ENCODE measurements at places on chromosomes 16 and 17.

- DNase-seq: peak; percentile 66
Observed at GRCh38 chr16:84065536-84066132, 23.0 kb upstream of the SLC38A8 start.

DNA sequence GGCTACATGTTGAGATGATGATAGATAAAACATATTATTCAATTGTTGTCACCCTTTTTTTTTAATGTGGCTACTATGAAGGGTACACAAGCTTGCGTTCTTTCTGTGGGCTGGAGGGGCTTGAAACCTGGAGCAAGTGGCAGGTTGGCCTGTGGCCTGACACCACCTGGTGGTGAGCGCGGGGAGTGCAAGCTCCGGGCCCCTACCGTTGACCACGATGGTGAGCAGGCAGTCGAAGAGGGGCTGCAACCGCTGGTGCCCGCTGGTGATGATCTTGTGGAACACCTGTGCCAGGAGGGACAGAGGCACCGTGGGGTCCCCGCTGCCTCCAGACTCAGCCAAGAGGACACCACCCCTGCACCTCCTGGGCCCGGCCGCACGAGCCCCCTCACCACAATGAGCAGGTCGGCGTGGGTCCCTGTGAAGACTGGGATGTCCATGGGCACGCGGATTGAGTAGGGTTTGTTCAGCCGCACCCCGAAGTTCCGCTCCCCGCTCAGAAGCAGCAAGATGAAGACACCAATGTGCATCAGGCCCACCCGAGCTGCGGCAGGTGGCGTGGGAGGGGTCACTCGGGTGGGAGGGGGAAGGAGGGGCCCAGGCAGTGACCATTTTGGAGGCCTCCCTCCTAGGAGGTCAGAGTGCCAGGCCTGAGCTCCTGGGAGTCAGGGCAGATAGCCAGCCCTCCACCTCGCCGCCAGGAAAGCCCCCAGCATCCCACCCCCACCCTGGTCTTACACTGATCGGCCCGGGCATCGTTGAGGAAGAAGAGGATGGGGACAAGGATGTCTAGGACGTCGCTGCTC is 14.4 kb downstream of the HID1 start:
- peak; percentile 89 for DNase-seq

DNA sequence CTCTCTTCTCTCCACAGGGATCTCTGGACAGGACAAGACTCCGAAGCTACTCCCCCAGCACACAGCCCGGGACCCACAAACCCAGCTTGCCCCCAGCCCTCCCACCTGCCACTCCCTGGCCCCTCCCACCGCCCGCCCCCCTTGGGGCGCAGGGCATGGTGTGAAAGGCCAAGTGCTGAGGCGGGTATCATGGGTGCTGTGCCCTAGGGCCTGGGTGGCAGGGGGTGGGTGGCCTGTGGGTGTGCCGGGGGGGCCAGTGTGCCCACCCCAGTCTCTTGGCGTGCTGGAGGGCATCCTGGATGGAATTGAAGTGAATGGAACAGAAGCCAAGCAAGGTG is 11.4 kb downstream of the THRA start:
- no peak for DNase-seq

DNA sequence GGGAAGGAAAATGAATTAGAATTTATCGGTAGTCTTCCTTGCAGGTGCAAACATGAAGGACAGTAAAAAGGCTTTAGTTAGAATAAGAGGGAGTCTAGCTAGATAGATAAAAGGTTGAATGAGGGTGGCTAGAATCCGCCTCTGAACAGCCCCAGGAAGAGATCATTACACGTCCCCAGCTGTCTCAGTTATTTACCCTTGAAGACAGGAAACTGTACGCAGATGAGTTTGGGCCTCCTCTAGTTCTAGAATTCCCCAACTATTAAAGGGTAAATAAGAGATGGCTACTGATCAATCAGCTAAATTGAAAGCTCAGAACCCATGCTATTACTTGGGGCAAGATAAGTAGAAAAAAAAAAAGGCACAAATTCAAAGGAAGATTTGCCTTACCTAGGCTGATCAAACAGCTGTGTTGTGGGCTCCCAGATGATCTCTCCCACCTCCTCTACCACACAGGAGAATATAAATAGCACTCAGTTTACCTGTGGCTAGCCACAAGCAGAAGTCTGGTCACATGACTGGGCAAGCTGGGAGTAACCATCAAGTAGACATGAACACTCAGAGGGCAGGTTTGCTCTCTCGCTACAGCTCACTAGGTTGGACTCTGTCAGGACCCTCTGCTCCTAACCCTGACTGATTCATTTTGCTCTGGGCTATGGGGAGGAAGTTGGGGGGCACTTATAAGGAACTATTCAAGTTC is 17.0 kb downstream of the FAM117A start:
- DNase-seq: no peak

- DNase-seq: no peak
Observed at GRCh38 chr17:27526604-27527002, 70.4 kb downstream of the KSR1 start.

DNA sequence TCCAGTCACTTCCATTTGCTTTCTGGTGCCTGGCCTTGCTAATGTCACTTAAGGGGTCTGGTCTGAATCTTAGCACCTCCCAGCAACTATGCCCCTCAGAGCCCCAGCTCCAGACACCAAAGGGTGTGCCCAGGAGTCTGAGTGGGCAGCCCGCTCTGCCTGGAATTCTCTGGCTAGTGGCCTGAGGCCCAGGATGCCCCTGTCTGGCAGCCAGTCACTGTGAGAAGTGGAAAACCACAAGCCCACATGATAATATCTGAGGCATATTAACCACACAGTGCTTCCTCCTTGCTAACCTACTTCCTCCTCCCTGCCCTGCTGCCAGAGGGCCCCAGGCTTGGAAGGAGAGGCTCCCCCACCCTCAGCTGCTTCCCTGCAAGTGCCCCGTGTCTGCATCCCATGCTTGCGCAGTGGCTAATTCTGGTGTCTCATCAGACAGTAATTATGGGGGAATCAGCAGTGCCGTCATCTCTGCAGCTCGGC is 14.0 kb downstream of the SRCIN1 start:
- no peak for DNase-seq

DNA sequence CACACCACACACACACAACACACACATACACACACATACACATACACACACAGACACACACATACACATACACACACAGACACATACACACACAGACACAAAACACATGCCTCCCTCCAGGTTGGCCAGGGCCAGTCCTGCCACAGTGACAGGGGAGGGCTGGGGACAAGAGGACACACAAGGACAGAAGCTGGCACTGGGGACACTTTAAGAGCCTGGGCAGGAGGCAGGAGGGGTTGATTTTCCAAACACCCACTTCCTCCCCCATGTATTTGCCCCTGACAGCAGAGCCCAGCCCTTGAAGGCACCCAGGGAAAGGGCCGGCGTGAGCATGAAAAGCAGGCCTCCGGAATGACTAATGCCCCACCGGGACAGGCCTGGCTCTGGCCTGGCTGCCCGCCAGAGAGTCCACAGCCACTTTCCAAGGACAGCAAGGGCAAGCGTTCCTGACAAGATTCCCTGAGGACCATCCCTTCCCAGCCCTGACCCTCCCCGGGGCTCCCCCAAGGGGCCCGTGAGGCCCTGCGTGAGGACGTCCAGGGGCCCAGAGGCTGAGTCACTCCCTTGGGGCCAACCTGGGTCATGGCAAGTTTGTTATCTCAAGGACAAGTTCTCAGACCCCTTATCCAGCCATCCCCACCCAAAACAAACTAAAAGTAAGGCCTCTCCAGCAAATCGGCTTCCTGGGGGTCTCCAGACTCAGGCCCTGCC is 235.6 kb downstream of the ZNF423 start:
- no peak for DNase-seq

DNA sequence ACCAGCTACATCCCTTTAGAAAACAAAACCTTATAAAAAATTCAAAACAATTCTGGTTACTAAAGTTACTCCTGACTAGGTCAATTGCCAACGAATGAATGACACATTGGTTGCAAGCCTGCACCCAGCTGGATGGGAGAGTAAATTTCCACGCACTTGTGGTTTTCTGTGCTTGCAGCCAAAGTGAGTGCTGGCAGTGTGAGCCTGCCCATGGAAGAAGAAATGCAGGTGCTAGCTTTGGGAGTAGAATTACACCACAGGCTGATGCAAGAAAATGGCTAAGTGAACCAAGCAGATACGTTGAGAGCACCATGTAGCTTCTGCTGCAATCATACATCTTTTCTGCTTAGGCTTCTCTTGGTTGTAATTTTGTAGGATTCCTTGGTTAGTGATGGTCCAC is 74.6 kb downstream of the SYCE1L start:
- no peak for DNase-seq

DNA sequence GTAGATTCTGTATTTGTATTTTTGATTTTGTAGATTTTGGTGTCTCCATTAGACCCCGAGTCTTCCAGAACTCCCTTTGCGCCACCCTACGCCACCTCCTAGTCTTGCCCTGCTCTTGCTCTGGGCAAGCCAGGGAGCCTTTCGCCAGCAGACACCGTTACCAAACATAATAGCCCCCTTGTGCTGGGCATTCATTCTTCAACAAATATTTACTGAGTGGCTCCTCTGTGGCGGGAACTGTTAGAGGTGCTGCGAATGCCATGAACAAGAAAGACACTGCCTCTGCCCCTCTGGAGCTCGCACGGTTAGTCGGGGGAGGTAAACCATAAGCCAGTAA is 841 bp upstream of the GPT2 start:
- no peak for DNase-seq

GRCh38 chr17:76909971-76910760 is 42.0 kb downstream of the MGAT5B start:
- DNase-seq: peak; percentile 52

GRCh38 chr17:79664930-79665737 is 54.3 kb upstream of the RBFOX3 start:
- DNase-seq: no peak

GRCh38 chr17:59004338-59005111 is 102.2 kb downstream of the TRIM37 start:
- peak; percentile 71 for DNase-seq

DNA sequence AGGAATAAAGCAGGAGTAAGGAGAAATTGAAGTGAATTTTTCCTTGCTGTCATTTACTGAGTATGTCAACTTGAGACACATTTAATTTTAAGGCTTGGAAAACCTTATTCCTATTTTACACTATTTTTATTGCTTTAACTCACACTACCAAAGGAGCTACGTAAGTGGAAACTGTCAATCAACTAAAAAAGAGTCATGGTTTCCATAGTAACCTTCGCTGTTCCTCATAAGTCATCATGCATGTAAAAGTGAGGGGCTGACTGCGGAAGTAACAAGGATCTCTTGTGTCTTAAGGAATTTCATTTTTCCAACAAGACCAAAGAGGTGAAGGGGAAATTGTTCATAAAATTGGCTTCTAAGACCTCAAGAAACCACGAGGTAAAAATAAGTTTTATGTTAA is 516.2 kb upstream of the CA10 start:
- no peak for DNase-seq

- no peak for DNase-seq
Observed at GRCh38 chr16:8892101-8892575, 10.0 kb downstream of the LITAFD start.

- DNase-seq: peak; percentile 17
Observed at GRCh38 chr17:74513987-74514631, 17.2 kb downstream of the CD300LB start.

GRCh38 chr16:89189358-89190025 is 10.8 kb downstream of the SLC22A31 start:
- peak; percentile 6 for DNase-seq

DNA sequence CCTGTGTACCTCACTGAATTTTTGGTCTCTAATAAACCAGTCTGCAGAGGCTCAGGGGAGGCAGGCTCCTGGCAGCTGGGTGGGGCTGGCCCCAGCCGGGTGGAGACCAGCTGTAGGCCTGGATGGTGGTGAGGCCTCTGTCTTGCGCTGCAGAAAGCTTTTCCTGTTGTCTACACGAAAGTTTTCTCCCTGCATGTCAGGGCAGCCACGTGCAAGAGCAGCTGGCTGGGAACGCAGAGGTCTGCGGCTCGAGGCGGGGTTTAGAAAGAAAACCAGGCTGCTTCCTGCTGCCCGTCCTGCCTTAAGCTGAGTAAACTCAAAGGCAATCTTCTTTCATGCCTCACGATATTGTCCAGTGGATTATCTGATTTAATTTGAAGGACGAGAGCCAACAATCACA is 2.4 kb downstream of the SERPINF1 start:
- DNase-seq: peak; percentile 39

DNA sequence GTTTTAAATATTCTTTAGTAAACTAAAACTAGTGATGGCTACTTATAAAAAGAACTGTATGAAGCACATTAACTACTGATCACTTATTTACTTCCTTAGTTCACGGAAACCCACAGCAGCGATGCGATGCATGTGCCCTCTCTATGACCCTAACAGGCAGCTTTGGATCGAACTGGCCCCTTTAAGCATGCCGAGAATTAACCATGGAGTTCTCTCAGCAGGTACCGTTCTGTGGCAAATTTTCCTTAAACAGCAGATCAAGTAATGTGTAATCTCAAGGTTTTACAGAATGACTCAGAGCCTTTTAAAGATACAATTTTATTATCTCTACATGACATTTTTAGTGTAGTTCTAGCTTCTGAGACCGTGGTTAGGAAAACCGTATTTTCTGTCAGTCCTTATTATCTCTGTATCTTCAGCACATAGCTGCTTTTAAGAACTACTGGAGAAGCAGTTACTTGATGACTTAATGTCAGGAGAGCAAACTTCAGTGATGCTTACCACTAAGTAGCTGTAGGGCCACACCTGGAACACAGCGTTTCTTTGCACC is 43.0 kb downstream of the GAN start:
- DNase-seq: no peak

GRCh38 chr17:82237083-82237745 is 8.4 kb downstream of the SLC16A3 start:
- no peak for DNase-seq

DNA sequence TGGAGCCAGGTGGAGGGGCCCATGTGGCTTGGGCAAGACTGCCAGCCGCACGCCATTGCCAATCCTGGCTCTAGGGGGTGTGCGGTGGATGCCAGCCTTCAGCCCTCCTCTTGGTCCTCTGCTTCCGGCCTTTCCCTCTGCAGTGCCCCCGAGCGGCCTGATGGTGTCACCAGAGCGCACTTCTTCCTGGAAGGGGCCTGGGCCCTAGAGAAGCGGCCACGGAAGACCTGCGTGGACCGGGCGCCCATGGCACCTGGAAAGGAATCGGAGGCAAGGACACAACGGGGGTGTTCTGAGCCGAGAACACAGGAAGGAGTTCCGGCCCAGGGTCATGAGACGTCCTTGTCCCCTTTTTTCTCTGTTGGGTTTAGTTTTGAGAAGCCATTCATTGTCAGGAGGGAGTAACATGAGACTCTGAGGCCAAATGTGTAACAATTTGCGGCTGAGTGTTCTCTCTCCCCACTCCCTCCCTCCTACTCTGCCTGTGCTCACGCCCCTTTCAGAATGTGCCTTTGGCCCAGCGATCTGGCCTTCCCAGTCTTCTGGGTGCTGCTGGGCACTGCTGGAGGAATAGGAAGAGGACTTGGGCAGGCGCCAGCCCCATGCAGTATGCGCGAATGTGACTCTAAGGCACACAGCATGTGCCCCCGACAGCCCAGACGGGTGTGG is 92.8 kb downstream of the IRX3 start:
- peak; percentile 88 for DNase-seq

- no peak for DNase-seq
Observed at GRCh38 chr17:3485481-3486068, 9.8 kb downstream of the ASPA start.

GRCh38 chr16:11212798-11213196 is 43.2 kb downstream of the SOCS1 start:
- no peak for DNase-seq

All from retina (tissue), 1 donor.